Cardiac septum (tissue), 1 donor: ENCODE measurements at places on chromosomes 11 and 22. TPM values are rescaled to one million over a fixed set of nuclear protein-coding genes. Genes with fewer than 3 reads are reported as not detected.

PPFIBP2 gene
- 14.9 TPM for total RNA-seq

TMEM121B gene
- 1.0 TPM for total RNA-seq

MPEG1 gene
- total RNA-seq, result 4.3 TPM

ARHGAP8 gene
- 0.19 TPM for total RNA-seq

OR52A1 gene
- not detected for total RNA-seq

OR10A6 gene
- total RNA-seq, result not detected

RASL10A gene
- 1.3 TPM for total RNA-seq

SLC16A8 gene
- not detected for total RNA-seq

FAT3 gene
- 9.2 TPM for total RNA-seq
